Activated T-cell treated with anti-CD3 and anti-CD28 coated beads, Interleukin-2, amount 50 U/mL, for 24 hours (primary cell): ENCODE measurements at places on chromosomes 7 and 10.

DNA sequence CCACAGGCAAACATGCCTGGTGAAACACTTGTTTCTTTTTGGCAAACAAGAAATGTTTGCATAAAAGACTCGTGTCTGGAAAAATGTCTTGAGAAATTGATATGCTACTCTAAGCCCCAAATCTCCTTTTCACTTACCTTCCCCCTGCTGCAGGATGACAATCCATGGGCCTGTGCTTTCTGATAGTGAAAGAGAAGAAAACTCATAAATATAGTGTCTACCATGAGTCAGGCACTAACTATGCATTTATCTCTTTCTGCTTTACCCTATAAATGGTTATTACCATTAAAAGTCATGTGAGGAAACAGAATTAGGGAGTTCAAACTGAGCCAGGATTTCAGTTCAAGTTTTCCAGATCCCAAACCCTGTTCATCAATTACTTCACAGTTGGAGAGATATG lies 6.6 kb upstream of the TARP start:
- no peak for DNase-seq

- no peak for DNase-seq
These were observed 274.8 kb upstream of the NRG3 start for GRCh38 chr10:81600185-81600584.

DNA sequence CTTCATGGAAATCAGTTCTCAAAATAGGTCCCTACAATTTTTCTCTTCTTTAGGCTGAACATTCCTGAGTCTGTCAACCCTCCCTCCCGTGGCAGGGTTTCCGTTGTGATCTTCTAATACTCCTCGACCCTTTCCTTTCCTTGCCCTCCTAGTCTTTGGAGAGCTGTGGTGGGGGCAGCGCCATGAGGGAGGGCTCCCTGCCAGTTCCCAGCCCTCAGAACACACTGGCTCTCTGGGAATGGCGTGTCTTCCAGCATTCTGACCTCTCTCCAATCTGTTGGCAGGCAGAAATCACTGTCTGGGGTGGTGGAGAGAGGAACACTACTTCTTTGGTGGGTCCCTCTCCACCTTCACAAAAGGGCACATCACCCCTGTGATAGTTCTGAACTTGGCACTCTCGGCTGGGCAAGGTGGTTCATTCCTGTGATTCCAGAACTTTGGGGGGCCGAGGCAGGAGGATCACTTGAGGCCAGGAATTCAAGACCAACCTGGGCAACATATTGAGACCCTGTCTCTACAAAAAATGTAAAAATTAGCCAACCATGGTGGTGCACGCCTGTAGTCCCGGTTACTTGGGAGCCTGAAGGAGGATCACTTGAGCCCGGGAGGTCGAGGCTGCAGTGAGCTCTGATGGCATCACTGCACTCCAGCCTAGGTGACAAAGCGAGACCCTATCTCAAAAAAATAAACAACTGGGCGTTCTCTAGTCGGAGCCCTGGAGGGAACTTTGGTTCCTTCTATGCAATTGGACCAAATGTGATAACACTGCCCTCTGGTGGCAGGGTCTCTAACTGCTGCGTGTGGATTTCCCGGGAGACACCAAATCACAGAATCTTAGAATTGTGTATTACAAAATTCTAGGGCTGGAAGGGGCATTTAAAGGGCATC lies 13.1 kb upstream of the ARPC1A start:
- DNase-seq, result peak; percentile 80

DNA sequence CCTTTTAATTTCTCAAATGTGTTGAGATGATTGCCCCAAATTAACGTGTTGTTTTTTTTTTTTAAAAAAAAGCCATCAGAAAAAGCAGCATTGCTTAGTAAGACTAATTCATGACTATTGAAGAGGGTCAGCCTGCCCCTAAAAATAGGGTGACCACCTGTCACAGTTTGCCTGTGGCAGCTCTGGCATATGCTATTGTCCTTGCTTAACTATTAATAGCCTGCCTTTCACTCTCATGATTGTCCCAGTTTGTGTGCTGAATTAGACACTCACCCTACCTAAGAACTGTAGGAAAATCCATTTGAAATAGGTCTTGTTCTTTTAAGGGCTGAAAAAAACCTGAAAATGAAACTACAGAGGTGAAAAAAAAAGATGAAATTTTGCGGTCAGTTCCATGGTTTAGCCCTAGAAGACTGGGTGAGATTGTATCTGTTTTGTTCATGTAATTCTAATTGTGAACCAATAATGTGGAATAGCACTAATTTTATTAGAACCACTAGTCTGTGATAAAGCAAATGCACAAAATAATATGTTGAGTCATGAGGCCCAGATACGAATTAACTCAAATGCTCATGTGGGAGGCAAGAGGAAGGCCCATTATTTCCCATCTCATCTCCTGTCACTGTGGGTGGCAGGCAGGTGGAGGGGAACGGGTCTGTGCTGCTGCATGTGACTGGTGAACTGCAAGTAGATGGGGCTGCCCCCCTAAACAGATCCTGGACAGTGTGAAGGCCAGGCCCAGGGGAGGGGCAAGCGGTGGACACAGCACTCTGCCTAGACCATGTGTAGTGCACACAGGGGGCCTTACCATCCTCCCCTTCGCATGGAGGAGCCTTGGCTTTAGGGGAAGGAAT lies 265.4 kb upstream of the NFE2L3 start:
- DNase-seq, result no peak

DNA sequence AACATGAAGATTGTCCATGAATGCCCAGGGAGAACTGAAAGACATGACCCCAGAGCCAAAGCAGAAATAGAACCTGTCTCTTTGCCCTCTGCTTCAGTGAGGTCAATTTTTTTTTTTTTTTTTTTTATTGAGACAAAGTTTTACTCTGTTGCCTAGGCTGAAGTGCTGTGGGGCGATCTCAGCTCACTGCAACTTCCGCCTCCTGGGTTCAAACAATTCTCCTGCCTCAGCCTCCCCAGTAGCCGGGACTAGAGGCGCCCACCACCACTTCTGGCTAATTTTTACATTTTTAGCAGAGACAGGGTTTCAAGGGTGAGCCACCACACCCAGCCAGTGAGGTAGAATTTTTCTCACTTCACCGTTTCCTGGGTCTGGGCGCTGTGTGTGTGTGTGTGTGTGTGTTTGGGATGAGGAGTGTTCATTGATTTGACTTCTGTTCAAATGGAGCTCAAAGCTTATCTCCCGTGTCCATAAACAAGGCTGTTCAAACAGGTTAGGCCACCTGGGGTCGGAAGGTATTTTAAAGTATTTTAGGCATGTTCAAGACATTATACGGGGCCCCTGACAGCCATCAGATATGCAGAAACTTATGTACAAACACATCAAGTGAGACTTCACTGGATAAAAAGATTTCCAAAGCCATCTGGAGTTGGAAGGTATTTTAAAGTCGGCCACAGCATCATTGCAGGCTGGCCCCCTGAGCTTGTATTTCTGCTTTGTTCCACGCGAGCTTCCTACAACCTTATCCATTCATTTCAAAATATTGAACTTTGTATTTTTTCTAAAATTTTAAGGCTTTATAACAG lies 93.8 kb downstream of the MAP3K8 start:
- no peak for DNase-seq

DNA sequence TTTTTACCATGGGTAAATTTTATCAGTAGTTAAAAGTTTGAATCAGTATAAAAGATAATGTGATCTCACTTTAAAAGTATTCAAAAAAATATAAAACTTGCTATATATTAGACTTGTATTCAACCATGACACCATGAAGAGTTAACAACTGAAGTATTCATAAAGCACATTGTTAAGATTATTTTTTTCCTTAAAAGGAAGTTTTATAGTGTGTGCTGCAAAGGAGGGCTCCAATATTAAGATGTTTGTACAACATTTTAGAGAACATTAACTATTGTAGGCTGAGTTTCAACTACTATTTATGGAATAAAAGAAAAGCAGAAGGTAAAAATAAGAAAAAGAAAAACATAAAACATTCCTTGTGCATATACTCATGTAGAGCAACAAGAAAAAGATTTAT lies 24.5 kb upstream of the CUBN start:
- DNase-seq, result no peak
